ENCODE measurements at places on chromosomes 6 and 20.

- no peak for DNase-seq
Measured at GRCh38 chr6:44008821-44009370, 118.4 kb downstream of the MRPL14 start.

- DNase-seq: peak; percentile 49
Measured at GRCh38 chr6:154805288-154805911, 72.2 kb downstream of the SCAF8 start.

- no peak for DNase-seq
Measured at GRCh38 chr6:130693944-130694343, 133.3 kb upstream of the SMLR1 start.

DNA sequence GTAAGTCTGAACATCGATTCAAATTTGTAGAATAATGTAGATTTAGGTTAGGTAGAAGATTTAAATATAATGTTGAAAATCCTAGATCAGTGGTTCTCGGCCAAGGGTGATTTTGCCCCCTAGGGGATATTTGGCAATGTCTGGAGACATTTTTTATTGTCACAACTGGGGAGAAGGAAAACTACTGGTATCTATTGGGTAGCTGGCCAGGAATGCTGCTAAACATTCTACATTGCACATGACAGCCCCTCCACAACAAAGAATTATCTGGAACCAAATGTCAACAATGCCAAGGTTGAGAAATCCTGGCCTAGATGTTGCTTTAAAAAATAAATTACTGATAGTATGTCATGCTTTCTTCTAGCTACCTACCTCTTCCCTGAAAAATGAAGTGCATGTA is 76.1 kb downstream of the HIVEP2 start:
- no peak for DNase-seq

DNA sequence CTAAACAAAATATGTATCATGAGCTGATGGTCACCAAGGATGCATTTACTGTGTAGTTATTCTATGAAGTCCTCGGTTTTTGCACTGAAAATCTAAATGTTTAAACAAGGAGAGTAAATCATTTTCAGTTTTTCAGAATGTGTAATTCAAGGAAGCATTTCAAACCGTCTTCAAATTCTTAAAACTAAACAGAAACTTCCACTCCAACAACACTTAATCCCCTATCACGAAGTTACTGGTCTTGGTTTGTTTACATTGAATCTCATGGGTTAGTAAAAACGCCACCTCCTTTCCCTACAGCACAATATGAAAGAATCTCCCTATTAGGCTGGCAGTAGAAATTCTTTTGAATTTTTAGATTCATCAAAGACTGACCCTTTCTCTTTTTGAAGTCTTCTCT is 192.9 kb downstream of the AIG1 start:
- DNase-seq: no peak

DNA sequence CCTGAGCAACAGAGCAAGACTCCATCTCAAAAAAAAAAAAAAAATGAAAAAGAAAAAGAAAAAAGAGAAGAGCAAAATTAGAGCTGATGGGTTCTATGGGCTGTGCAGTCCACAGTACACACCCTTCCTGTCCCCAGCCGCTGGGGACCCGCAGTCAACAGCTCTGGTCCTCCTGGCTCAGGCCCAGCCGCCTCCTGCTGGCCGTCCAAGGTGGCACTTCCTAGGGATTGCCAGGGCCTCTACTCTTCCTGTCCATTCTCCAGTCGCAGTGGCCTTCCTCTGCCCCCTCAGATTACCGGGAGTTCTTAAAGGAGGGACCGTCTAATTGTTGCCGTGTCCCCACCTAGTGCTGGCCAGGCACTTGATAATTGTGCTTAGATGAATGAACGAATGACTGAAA is 41.7 kb downstream of the TMEM242 start:
- DNase-seq: peak; percentile 64

DNA sequence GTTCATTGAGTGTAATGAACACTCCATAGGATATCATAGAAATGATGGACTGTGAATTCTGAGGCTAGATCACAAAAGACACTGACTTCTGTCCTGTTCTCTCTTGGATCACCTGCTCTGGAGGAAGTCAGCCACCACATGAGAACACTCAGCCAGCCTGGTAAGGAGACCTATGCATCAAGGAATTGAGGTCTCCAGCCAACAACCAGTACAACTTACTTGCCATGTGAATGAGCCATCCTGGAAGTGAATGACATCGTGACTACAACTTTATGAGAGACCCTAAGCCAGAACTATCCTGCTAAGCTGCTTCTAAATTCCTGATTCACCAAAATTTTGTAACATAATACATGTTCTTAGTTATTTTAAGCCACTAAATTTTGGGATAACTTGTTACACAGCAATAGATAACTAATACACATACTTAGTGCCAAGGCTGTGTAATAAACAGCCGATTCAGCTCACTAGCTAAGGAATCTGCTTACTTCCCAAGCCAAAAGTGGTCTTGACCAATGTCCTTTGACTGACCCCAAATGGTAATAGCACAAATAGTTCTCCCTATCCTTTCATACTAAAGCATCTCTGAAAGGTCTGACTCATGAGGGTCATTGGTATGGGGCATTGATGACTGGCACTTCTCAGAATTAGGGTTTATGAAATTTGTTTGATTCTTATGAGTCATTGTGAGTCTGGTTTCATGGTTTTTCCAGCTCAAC is 6.9 kb upstream of the CTNNBL1 start:
- DNase-seq: no peak

GRCh38 chr20:1373614-1374013 is 19.2 kb downstream of the FKBP1A start:
- DNase-seq: no peak

- peak; percentile 10 for DNase-seq
Measured at GRCh38 chr20:58131551-58132142, 96.8 kb downstream of the ANKRD60 start.

DNA sequence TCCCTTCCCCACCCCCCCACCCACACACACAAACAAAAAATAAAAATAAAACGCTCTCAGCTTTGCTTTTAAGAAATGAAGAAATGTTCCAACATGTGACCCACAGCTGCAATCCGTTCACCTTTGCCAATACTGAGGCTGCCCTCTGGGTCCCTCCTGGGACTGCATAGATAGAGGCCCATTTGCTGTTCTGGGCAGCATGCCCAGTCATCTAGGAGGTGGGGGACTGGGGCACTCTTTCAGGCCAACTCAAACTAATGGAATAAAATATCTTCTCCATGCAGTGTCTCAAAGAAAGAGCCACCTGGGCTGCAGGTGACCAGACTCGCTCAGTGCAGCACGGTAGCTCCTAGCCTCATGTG is 79.9 kb downstream of the SLC22A3 start:
- DNase-seq: no peak

GRCh38 chr20:63498960-63499337 is at the start of gene EEF1A2:
EEF1A2 (minus strand) TSS chr20:63499083; CDS start chr20:63497763, 1,320 bp downstream.
- peak; percentile 91 for DNase-seq

DNA sequence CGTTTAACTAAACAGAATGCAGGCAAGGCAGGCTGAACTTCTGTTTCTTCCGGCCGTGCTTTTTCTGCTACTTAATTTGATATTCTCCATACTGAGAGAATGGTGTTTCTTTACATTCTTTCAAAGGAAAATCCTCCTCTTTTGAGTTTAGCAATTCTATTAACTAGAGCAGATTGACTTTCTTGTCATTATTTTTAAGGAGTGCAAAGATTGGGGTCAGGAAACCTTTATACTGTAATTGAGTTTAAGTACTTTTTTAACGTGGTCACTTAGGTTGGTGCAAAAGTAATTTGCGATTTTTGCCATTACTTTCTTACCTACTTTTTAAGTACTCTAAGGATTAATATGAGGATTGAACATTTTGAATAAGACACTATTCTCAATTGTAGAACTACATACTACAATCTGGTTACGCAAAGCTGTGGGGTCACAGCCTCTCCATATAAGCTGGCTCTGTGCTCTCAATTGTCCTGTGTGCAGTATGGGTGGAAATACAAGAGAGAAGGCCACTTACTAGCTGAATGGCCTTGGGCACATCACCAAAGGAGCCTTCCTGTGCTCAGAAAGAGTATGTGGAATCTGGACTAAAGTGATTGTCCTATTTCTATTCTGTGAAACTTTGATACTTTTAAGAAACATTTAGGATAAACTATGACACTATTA is 16.7 kb downstream of the HECA start:
- DNase-seq: no peak

DNA sequence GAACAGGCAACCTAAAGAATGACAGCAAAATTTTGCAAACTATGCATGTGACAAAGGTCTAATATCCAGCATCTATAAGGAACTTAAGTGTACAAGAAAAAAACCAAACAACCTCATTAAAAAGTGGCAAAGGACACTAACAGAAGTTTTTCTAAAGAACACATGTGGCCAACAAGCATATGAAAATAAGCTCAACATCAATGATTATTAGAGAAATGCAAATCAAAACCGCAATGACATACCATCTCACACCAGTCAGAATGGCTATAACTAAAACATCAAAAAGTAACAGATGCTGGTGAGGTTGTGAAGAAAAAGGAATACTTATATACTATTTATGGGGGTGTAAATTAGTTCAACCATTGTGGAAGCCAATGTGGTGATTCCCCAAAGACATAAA is 5.5 kb downstream of the RFPL4B start:
- DNase-seq: no peak

GRCh38 chr6:124443541-124443940 is 518.7 kb upstream of the RNF217 start:
- DNase-seq: no peak

DNA sequence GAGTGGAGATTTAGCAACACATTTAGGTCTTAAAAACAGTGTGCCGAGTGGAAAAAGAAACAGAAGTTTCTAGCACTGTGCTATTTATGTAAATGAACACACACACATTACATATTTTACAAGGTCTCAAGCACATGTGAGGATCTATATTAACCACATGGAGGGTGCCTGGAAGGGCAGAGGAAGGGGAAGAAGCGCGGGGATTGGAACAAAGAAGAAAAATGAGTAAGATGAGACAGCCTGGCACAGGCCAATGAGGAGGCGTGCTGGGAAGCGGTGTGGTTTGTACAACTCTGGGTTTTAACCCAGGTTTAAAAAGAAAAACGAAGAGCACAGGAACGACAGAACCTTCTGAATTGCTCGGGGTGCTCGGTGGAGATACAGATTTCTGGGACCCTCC is 5.7 kb downstream of the KCNG1 start:
- DNase-seq: no peak

DNA sequence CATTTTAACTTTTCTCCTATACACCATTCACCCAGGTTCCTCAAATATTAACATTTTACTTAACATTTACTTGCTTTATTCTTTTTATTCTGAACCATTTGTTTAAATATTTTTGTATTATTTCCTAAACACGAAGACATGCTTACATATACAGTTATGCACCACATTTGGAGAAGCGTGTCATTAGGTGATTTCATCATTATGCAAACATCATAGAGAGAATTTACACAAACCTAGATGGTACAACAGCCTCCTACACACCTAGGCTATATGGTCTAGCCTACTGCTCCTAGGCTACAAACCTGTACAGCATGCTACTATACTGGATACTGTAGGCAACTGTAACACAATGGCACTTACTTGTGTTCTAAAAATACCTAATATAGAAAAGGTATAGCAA is 6.6 kb downstream of the TDP2 start:
- DNase-seq: no peak

DNA sequence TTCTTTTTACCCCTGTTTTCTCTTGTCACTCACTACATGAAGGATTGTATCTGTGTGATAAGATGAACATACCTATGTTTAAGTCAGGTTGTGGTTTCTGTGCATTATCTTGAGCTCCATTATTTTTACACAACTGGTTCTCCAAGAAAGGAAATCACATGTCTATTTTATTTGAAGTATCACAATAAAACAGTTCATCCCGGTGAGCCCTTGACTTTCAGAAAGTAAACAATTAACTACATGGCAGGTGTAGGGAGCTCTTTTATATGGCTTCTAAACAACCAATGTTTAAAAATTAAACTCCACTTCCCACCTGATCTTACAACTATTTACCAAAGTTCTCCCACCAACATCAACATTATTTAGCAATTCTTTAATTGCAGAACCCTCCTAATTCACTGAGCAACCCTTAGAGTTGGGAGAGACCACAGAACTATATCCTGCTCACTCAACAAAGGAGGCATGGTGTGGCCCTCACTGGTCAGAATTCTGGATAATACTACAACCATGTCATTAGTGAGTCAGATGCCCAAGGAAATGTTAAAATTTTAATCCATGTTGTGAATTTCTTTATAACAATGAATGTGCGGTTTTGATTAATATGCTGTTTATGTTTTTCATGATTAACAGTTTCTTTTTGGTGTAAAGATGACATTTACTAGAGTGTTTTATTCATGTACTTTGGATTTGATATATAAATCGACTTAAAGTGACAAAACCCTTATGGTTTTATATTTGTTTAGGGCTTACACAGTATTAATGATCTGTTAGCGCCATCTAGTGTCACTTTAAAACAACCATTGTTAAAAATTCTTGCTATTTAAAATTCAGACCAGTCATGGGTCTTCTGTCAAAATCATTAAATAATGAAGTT is 50.0 kb upstream of the SCGN start:
- DNase-seq: no peak

- DNase-seq: no peak
Measured at GRCh38 chr20:38426006-38426897, 8.9 kb downstream of the SNHG17 start.

GRCh38 chr6:157830354-157831017 is 7.4 kb downstream of the SNX9 start:
- DNase-seq: no peak

DNA sequence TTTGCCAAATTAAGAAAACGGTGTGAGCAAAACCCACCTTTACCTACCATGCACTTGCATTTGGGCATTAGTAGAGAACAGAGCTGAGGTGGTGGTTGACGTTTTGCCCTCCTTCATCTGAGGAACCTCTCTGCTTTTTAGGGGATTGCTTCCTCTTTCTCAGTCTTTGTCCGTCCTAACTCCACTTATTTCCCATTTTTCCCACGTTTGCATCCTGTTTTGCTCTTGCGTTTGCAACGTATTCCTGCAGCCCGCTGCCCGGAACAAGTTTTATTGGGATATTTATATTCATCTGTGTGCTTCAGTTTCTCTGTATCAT is 374 bp upstream of the SERINC1 start:
- no peak for DNase-seq

- DNase-seq: no peak
Measured at GRCh38 chr20:10551732-10552724, 116.9 kb downstream of the SLX4IP start.

DNA sequence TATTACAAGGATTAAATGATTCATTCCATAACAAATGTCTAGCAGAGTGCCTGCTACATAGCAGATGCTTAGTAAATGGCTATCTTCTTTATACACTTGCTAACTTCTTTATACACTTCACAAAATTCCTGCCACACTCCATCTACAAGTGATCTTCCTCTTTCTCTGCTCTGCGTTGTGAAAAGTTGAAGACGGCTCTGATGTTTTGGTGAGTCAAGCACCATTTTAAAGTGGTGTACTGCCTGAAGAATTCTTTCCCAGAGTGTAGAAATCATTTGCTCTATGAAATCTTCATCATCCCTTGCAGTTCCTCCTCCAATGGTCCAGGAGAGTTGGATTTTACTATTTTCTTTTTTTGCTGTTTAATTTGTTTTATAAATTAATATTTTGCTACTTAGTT is 74.9 kb downstream of the TNFAIP3 start:
- DNase-seq: no peak

DNA sequence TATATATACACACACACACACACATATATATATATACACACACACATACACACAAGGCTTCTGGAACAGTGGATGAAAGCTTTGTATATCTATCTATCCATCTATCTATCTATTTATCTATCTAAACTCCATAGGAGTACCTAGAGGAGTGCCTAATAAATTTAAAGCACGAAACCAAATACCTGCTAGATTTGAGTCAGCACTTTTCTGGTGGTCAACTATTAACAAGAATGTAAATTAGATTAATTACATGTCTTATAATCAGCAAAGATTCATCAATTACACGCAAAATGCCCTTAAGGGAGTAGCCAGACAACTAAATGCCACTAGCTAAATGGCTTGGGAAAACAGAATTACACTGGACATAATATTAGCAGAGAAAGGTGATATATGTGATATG is 26.6 kb downstream of the HLA-A start:
- DNase-seq: no peak
